ENCODE measurements at places on chromosomes 4 and X.

DNA sequence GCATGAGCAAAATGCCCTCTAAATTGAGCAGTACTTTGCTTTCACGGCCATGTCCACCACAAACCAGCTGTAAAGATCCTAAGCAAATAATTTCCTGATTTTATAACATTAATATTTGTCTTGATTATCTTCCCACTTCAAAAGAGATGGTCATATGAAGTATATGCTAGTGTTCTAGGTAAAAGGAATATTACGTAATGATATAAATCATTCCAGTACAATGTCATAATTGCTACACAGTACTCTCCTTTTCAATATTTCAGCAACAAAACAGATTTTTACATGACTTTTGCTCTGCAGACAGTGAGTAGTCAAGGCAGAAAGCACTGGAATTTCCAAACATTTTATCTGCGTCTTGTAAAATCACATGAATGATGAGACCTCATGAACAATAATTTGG lies 572.8 kb upstream of the FRG1 start:
- DNase-seq = no peak

GRCh38 chr4:33063241-33063640 lies 2343.1 kb downstream of the PCDH7 start:
- DNase-seq = no peak

DNA sequence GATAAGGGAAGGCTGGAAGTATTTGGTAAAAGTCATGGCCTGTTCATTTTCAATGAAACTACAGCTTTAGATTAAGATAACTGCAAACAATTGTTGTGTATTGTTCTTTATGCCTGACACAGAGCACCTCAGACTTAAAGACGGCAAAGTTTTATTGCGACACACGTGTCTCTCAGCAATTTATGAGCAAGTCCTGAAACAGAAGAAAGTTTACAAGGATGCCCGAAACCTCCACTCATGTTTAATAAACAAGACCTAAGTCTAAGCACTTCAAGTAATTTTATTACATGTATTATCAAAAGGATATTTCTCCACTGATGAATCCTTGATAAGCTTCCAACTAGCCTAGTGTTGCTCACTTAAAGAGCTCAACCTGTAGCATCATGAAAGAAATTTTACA lies 51.0 kb downstream of the DHX15 start:
- no peak for DNase-seq

GRCh38 chr4:123673971-123674370 lies 277.4 kb downstream of the SPRY1 start:
- no peak for DNase-seq

DNA sequence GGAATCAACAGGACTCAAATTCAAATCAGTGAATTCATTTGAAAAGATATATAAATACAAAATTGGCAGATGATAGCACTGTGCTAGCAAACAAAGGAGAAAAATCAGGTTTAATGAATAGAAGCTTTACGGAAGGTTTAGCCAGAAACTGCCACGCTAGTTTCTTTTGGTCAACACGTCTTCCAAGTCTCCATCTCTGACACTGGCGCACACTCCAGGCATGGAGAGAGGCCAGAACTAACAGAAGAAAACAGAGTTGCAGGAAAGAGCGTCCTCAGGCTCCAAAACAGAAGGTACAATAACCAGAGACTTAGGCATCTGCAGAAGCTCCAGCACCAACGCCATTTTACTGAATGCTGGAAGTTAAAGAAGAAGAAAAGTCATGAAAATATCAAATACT lies 497.3 kb upstream of the FRG1 start:
- DNase-seq = no peak

DNA sequence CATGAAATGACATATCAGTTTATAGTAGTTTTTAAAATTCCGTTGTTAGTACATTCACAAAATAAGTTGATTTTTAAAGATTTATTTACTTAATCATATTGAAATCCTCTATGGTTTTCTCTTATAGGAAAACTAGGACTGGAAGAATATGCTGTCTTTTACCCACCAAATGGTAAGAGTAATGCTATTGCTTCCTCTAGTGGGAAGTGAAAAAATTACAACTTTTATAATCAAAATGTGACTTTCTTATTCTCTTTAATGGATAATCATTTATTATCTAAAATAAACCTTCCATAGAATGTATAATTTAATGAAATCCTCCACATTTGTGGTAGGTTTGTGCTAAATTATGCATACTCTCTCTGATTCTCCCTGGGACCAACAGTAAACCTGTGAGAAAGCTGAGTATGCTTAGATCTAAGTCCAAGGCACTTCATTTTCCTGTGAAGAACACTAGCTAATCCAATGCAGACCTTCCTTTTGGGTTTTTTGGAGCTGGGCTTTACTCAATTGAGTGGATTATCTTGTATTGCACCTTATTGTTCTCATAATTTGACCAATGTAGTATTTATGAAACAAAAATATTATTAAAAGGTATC lies 136.2 kb downstream of the TBC1D19 start:
- DNase-seq = no peak

GRCh38 chrX:110402850-110403221 lies 44.2 kb downstream of the RTL9 start:
- no peak for DNase-seq

- DNase-seq = peak; percentile 44
Measured at GRCh38 chr4:99462875-99463464, 27.8 kb upstream of the ADH7 start.

GRCh38 chr4:11496351-11496829 lies 67.7 kb upstream of the HS3ST1 start:
- DNase-seq = no peak

- DNase-seq = no peak
Measured at GRCh38 chr4:146638333-146638785, 334 bp upstream of the POU4F2 start.

- no peak for DNase-seq
Measured at GRCh38 chrX:2360731-2361130, 140.0 kb downstream of the DHRSX start.

DNA sequence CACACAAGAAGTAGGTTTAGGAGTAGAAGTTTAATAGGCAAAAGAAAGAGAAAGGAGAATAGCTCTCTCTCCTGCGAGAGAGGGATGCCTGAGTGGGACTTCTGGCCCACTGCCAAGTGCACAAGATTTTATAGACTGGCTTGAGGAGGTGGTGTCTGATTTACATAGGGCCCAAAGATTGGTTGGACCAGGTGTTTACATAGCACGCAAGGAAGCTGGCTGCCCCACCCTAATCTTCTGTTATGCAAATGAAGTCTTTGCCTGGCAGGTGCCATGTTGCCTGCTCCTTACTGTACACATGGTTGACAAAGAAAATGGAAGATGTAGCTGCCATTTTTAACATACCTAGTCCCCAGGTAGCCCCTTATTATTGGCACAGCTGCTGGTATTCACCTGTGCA lies 170.8 kb upstream of the GATB start:
- no peak for DNase-seq

DNA sequence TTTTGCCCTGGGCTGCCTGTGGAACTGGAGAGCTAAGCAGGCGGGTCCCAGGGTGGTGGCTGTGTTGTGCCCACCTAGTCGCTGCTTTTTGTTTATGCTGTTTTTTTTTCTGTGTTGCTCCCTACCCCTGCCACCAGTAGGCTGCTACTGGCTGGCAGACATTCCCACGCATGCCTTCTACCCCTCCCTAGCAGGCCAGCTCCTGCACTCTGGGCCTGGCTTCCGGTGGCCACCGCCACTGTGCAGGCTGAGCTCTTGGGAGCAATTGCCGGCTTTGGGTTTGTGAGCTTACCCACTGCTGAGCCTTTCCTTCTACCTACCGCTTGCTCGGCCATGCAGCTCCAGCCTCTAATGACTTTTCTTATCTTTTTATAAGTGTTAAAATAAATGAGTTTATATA lies 57.6 kb downstream of the RBM46 start:
- no peak for DNase-seq

GRCh38 chrX:16487620-16488385 lies 162.2 kb upstream of the S100G start:
- DNase-seq = no peak

- no peak for DNase-seq
Measured at GRCh38 chr4:24802648-24803047, 7.3 kb downstream of the SOD3 start.

- DNase-seq = no peak
Measured at GRCh38 chr4:140071806-140072205, 82.2 kb downstream of the MAML3 start.

GRCh38 chrX:459611-460010 lies 72.9 kb upstream of the PPP2R3B start:
- no peak for DNase-seq

- no peak for DNase-seq
Measured at GRCh38 chrX:11364835-11365234, 71.6 kb downstream of the AMELX start.

DNA sequence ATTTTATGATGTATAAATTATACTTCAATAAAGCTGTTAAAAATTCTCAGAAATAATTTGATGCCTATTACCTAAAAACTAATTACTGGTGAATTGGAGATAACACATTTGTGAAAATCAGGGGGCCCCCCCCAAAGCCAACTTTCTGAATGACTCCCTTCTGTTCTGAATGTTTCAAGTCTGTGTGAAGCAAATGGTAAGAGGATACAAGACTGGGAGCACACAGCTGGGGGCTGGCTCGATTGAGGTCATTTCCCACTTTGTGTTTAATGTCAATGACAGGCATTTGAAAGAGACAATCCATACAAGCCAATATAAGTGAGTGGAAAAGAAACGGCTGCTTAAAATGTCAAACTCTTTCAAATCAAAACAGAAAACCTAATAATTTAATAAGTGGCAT lies 155.8 kb downstream of the SH2D1A start:
- DNase-seq = no peak

GRCh38 chr4:75494563-75494962 lies 19.6 kb downstream of the RCHY1 start:
- DNase-seq = no peak

DNA sequence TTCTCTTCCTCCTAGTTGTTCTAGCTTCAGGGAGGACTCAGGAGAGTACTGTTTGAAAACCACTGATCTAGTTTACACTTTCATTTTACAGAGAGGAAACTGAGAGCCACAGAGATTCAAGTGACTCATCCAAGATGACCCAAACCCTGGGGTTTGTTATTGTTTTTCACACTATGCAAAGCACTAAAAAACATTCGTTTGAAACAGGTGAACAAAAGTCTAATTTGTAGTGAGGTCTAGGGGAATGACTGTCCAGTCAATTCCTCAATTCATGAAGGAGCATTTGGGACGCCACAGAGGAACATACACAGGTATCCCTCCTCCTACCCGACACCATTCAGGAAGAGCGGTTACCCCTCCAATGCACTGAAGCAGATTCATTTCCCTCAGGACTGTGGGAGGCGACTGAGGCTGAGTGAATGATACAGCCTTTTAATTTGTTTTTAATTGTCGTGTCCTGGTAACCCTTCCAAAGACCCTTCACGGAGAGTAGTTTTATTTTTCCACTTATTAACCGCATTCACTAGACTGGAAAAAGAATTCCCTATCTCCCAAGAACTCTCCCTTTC lies 30.3 kb downstream of the TLR10 start:
- no peak for DNase-seq

- no peak for DNase-seq
Measured at GRCh38 chrX:72040506-72040905, 91.2 kb downstream of the RTL5 start.

DNA sequence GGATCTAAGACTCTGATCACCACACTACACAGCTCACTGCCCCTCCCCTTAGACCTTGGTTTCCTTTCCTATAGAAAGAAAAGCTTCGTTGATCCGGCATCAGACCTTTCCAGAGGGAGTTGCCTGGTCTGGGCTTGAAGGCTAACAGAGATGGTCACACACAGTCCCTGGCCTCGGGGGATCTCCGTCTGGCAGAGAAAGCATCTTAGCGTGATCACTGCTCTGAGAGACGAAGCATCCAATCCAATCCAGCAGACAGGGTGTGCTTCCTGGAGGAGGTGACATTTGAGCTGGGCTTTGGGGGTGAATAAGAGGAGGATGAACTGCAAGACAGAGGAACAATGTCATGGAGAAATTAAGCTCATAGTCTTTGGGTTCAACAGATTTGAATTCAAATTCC lies 49.5 kb downstream of the HTRA3 start:
- peak; percentile 8 for DNase-seq

DNA sequence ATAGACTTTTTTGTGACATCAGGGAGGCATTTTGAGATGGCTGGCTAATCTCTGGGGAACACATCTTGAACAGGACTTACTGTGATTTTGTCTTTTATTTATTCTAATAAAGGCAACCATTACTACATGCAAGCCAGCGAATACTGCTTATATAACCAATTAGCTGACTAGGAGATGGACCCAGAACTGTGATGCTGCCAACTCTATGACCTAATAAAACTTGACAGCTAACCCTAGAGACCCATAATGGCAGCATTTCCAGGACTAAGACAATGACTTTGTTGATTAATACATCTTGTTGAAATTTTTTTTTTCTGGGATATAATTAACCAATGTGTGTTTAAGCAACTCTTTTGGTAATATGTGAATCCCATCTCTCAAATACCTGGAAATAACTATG lies 584.6 kb downstream of the PRR32 start:
- DNase-seq = no peak

- no peak for DNase-seq
Measured at GRCh38 chr4:167119392-167119791, 114.9 kb downstream of the SPOCK3 start.

DNA sequence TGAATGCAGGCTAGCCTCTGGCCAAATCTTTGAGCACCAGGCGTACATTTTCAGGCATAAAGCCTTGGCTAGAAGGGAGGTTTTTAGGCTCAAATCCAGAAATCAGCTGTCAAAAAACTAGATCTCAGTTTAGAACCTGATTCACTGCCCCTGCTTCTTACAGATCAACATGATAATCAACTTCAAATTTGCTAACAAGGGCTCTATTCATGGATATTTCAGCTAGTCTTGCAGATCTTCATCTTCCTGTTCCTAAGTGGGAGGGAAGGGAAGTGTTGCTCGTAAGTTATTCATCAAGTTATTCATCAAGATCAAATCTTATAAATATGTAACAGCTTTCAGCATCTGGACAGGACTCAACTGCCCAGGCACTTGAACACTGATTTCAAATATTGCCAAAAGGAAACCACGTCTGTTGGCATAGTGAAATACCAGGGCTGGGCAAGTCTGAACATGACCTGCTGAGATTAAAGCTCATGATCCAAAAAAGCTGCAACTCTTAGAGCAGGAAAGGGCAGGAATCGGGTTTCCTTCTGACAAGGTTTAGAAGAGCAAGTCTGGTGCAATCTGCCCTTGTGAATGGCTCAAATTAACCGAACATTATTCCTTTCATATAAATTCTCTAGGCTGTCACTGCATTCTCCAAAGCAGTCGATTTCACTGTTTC lies 200.3 kb downstream of the PDGFC start:
- DNase-seq = no peak

DNA sequence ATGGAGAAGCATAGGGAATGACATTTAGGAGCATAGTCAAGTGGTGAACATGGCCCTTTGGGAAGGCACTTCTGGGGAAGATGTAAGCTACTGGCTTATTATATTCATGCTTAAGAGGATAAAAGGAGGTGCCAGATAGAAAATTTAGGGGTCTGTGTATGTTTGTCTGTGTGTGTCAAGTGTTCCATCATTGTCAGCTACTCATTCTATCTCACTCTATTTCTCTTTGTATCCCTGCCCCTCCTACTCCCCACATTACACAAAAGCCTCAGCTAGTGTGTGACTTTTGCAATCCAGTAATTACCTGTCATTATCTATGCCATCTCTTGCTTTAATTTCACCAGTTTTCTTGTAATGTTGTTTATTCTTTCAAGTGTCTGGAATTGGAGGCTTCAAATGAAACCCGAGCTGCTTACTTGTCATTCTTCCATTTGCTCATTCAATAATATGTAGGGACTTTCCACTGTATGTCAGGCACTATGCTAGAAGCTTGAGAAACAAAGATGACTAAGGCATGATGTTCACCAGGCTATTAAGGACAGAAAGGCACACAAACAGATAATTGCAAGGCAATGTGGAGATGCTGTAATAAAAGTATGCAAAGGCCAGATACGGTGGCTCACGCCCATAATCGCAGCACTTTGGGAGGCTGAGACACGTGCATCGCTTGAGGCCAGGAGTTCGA lies 229.8 kb upstream of the TEX13C start:
- DNase-seq = no peak
